RKO (cell line): ENCODE measurements at places on chromosomes 7 and 10.

GRCh38 chr10:43049081-43049551, 27.8 kb upstream of the RET start:
- no peak for DNase-seq

DNA sequence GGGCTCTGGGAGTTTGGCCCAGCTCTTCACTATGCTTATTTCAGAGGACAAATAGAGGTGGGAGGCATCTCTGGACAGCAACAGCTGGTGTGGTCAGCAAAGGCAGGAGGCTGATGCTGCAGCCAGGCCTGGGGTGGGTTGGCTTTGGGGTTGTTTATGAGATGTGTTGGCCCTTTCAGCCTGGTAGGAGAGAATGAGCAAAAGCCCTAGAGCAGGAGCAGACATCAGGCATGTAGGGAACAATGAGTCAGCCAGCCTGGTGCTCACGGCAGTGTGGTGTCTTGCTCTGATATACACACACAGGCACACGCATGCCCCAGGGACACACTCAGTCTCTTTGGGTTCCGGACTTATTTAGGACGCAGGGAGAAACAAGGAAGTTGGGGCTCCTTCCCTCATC, 157.1 kb downstream of the PRKCQ start:
- DNase-seq = no peak

DNA sequence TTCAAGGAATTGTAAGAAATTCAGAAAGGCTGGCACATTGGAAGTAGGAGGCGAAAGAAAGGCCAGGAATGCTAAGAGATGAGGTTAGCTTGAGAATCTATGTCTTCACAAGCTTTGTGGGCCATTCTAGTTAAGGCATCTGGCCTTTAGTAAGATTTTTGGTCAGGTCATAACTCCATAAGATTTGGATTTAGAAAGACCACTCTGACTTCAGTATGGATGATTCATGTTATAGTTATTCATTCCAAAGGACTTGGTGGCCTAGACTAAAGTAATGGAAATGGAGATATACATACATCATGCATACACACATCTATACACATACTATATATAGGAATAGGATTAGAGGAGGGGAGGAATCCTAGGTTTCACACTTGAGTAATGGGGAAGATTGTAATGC, 77.5 kb downstream of the SEPTIN7 start:
- DNase-seq = peak; percentile 10

DNA sequence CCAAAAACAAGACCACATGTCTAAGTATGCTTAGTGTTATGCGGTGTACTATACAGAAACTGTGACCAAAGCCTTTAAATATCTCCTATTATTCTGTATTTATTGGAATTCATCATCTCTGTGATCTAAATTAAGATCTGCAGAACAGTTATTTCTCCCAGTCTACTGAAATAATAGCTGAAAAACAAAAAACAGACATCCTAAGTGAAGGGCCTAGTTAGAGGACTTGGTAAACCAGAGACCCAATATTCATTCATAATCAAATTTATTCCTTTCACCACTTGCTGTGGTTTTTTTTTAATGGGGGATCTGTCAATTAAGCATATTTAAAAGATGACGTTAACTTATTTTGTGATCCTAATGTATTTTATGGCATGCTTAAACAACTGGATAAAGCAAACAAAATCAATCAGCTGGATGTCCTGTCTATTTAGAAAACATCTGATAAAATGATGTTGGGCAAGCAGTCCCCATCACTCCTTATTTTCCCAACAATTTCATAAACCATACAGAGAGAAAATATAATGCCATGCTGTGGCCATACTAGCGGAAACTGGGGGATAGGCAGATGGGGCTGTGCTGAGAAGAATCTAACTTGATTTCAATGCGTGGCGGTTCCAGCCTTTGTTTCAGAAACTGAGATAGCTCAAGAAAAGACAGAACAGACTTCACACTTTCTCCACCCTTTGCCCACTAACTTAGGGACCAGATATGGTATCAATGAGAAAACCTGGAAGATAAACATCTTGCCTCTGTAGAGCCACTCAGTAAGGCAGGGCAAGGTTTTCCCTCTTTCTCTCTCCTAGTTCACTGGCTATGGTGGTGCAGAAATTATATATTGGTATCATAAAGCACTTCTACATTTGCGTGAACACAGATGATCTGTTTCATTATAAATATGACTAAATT, 32.9 kb downstream of the ICA1 start:
- DNase-seq = no peak
